ENCODE measurements at places on chromosomes 7 and 10.

GRCh38 chr10:128095027-128095752 lies 31.0 kb downstream of the MKI67 start:
- H3K36me3 ChIP-seq: peaks cover 55% of the 10 kb centered on the region
- peaks cover 44% of the 10 kb centered on the region for H3K4me1 ChIP-seq
- H3K27ac ChIP-seq: peak overlapping the region; percentile 62
- H3K4me3 ChIP-seq: no peak overlapping the region
- DNase-seq: peak; percentile 22

DNA sequence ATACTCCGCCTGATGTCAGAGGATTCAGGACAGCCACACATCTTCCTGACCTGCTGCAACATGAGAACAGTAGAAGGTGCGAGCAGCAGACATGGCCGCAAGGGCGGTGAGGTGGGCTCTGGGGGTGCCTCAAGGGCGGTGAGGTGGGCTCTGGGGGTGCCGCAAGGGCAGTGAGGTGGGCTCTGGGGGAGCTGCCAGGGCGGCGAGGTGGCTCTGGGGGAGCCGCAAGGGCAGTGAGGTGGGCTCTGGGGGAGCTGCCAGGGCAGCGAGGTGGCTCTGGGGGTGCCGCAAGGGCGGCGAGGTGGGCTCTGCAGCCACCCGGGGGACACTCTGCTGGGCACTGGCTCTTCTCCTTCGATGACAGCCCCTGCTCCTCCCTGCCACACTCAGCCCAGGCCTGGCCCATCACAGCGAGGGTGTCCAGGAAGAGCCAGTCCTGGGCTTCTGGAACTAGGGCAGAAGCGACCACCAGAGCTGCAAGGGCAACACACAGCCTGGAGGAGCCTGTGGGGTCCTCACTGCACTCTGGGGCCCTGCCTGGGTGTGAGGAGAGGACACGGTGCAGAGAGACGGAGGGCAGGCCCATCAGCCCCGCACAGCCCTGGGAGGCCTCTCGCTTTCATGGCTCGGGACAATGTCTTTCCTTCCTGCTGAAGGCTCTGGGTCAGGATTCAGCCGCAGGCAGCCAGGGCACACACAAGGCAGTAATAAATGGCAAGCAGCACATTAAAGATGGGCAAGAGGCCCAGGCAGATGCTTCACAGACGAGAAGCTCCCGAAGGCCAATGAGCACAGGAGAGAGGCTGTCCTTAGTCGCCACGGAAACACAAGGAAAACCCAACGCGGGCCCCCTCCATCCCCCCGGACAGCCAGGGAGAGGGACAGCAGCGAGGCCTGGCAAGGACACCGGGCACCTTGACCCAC lies 42.5 kb downstream of the STK32C start:
- H3K27me3 ChIP-seq: no peaks in the 10 kb centered on the region
- H3K36me3 ChIP-seq: peaks cover 3% of the 10 kb centered on the region
- no peak overlapping the region for H3K27ac ChIP-seq

DNA sequence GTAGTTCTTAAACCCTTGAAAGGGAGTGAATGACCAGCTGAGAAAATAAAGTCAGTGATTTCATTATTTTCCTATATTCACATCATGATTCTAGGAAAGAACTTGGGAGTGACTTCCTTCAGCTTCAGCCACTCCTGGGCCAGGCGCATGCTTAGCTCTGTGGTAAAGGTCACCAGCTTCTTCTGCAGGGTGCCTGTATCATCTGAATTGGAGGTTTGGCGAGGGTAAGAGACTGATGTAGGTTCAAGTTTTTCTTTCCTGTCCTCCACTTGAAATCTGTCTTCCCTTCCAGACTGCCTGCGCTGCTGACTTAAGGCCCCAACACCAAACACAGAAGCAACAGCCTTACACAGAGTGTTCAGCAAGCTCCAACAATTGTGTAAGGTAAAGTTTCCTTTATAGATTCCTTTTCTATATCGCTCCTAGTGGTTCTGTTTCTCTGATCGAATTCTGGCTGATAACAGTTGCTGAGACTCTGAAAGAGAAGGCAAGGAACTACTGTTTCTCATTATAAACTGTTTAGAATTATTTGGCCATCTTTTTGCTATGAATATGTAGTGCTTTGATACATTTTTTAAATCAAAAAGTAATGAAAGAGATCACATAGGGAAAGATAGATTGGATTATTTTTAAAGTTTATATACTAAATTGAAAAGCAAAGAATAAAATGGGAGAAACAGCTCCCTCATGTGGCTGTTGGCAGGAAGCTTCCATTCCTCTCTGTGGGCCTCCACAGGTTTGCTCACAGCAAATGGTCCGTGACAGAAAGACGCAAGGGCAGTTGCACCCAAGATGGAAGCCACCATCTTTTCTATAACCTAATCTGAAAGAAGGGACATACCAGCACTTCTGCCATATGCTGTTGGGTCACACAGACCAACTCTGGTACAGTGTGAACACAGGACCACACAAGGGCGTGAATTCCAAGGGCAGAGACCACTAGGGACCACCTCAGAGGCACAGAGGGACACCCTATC lies 14.0 kb downstream of the GATAD1 start:
- peak; percentile 38 for DNase-seq
- H3K36me3 ChIP-seq: peaks cover 4% of the 10 kb centered on the region
- no peaks in the 10 kb centered on the region for H3K27me3 ChIP-seq
- H3K4me1 ChIP-seq: no peaks in the 10 kb centered on the region
- no peak overlapping the region for H3K27ac ChIP-seq
- H3K4me3 ChIP-seq: no peak overlapping the region

GRCh38 chr7:149444287-149444686 lies 16.6 kb downstream of the ZNF777 start:
- no peaks in the 10 kb centered on the region for H3K27me3 ChIP-seq
- no peak overlapping the region for H3K4me3 ChIP-seq
- no peak for DNase-seq
- H3K4me1 ChIP-seq: peaks cover 15% of the 10 kb centered on the region
- no peak overlapping the region for H3K27ac ChIP-seq

GRCh38 chr10:127259347-127259746 lies 63.0 kb upstream of the INSYN2A start:
- H3K27ac ChIP-seq: no peak overlapping the region
- no peak overlapping the region for H3K4me3 ChIP-seq
- DNase-seq: no peak
- peaks cover 14% of the 10 kb centered on the region for H3K27me3 ChIP-seq

- DNase-seq: no peak
- no peaks in the 10 kb centered on the region for H3K27me3 ChIP-seq
- H3K36me3 ChIP-seq: no peaks in the 10 kb centered on the region
- H3K4me1 ChIP-seq: no peaks in the 10 kb centered on the region
- H3K27ac ChIP-seq: no peak overlapping the region
These were observed 128.2 kb downstream of the SEMA3E start for GRCh38 chr7:83520726-83521125.

DNA sequence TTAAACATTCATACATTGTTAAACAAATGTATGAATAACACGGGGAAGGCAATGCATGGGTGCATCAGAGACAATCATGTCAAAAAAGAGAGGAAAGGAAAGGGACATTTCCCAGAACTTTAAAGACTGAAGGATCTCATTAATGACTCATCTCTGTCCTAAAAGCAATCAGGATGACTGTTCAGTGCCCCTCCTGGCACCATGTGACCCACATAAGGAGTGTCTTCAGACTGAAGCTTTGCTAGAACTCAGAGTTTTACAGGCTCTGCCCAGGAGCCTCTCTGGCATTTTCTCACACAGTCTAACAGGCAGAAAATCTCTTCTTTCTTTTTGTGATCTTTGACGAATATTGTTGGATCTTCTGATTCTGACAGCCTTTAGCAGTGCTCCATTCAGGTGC lies 315.3 kb downstream of the OTUD1 start:
- DNase-seq: no peak
- no peaks in the 10 kb centered on the region for H3K4me1 ChIP-seq
- H3K27ac ChIP-seq: no peak overlapping the region

DNA sequence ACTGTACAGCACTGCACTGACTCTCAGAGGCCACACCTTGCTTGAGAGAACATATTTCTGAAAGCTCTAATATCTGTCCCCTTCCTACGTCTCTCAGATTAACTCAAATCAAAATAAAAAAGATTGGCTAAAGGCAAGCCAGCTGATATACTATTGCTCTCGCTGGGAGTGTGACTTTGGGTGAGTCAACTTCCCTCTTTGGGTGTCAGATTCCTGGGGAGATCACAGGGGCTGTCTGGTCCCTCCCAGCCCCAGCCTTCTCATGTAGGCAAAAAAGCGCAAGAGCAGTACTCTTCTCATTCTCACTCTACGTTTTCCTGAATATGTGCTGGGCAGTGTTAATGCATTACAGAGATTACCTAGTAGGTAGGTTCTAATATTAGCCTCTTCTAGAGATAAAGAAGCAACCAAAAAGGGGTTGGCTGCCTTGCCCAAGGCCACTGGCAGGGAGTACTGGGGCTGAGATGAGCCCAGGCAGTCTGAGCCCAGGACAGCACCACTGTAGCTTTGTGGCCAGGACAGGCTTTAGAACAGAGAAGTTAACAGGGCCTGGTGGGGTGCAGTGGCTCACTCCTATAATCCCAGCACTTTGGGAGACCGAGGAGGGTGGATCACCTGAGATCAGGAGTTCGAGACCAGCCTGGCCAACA lies 9.1 kb upstream of the DENND2A start:
- peaks cover 6% of the 10 kb centered on the region for H3K4me1 ChIP-seq
- H3K27me3 ChIP-seq: peaks cover 17% of the 10 kb centered on the region
- no peaks in the 10 kb centered on the region for H3K36me3 ChIP-seq
- H3K4me3 ChIP-seq: no peak overlapping the region
- no peak for DNase-seq

GRCh38 chr10:53025172-53025711 lies 252.7 kb upstream of the MBL2 start:
- no peaks in the 10 kb centered on the region for H3K4me1 ChIP-seq
- H3K27me3 ChIP-seq: no peaks in the 10 kb centered on the region
- no peak for DNase-seq
- no peak overlapping the region for H3K4me3 ChIP-seq
- no peaks in the 10 kb centered on the region for H3K36me3 ChIP-seq

DNA sequence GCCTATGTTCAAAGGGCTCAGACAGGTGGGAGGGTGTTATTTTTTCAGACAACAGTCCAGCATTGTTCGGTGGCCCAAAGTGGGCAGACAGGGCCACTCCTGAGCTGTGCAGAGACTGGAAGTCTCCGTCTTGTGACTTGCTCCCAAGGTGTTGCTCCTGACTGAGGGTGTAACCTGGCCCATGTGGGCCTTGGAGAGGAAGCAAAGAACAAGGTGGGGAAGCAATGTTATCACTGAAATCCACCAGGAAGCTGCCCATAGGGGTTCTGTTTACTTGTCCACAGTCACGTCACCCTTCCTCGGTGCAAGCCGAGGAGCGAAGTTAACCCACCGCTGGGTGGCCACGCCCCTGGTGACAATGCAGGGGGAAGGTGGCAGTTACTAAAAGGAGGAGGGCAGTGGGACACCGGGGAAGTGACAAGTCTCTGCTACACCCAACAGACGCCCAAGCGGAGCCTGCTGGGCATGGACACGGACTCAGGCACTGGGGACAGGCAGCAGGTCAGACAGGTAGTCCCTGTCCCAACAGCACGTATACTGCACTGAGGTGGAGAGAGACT lies 311.6 kb upstream of the MKI67 start:
- H3K4me1 ChIP-seq: no peaks in the 10 kb centered on the region
- no peaks in the 10 kb centered on the region for H3K27me3 ChIP-seq
- no peak for DNase-seq
- H3K27ac ChIP-seq: no peak overlapping the region
- H3K36me3 ChIP-seq: no peaks in the 10 kb centered on the region
- H3K4me3 ChIP-seq: no peak overlapping the region

GRCh38 chr7:108809356-108809755 lies 239.7 kb downstream of the DNAJB9 start:
- no peaks in the 10 kb centered on the region for H3K27me3 ChIP-seq
- H3K36me3 ChIP-seq: no peaks in the 10 kb centered on the region
- no peak overlapping the region for H3K27ac ChIP-seq

DNA sequence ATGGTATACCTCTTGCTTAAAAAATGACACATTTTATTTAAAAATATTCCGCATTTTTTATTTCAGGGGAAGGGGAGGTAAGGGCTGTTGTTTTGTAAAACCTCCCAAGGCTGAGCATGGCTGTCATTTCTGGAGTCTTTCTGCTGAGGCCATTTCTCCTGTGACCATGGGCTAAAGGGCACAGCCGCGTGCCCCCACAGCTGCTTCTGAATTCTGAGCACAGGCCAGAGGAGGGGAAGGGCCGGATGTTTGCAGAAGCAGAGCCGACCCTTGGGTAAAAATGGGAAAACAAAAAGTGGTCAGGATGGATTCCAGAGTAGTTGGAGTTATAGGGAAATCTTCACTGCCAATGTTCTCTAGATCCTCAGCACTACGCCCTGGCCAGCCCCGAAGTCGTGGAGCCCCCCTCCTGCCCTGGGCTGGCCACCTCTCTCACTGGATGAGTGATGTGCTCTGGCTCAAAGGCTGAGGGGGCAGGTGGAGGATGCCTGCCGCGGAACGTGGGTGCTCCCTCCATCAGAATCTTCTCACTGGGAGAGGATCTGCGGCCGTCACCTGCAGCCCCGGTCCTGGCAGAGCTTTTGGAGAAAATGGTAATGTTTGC lies 131.3 kb upstream of the ZEB1 start:
- no peaks in the 10 kb centered on the region for H3K36me3 ChIP-seq
- no peak for DNase-seq
- peaks cover 1% of the 10 kb centered on the region for H3K27me3 ChIP-seq
- peaks cover 2% of the 10 kb centered on the region for H3K4me1 ChIP-seq
- no peak overlapping the region for H3K27ac ChIP-seq
- no peak overlapping the region for H3K4me3 ChIP-seq

GRCh38 chr7:17677408-17677807 lies 262.9 kb downstream of the SNX13 start:
- H3K27ac ChIP-seq: no peak overlapping the region
- H3K36me3 ChIP-seq: no peaks in the 10 kb centered on the region
- peaks cover 3% of the 10 kb centered on the region for H3K27me3 ChIP-seq
- no peak for DNase-seq
- H3K4me3 ChIP-seq: no peak overlapping the region

GRCh38 chr7:29229066-29229465 lies 34.5 kb downstream of the CHN2 start:
- H3K27me3 ChIP-seq: peaks cover 4% of the 10 kb centered on the region
- no peaks in the 10 kb centered on the region for H3K36me3 ChIP-seq
- DNase-seq: no peak

GRCh38 chr10:32149252-32149955 lies 93.2 kb upstream of the KIF5B start:
- peak; percentile 18 for DNase-seq
- no peaks in the 10 kb centered on the region for H3K27me3 ChIP-seq
- H3K4me3 ChIP-seq: no peak overlapping the region
- H3K27ac ChIP-seq: peak overlapping the region; percentile 63

GRCh38 chr7:156524818-156525597 lies 115.6 kb upstream of the RNF32 start:
- no peak overlapping the region for H3K27ac ChIP-seq
- no peaks in the 10 kb centered on the region for H3K36me3 ChIP-seq
- H3K4me1 ChIP-seq: no peaks in the 10 kb centered on the region
- DNase-seq: no peak

GRCh38 chr10:33315891-33316290 lies 18.6 kb downstream of the NRP1 start:
- H3K27me3 ChIP-seq: no peaks in the 10 kb centered on the region
- no peak overlapping the region for H3K27ac ChIP-seq
- no peak for DNase-seq
- H3K36me3 ChIP-seq: no peaks in the 10 kb centered on the region

GRCh38 chr7:43363035-43363791 lies 219.7 kb upstream of the STK17A start:
- no peaks in the 10 kb centered on the region for H3K4me1 ChIP-seq
- H3K4me3 ChIP-seq: no peak overlapping the region
- DNase-seq: no peak
- no peak overlapping the region for H3K27ac ChIP-seq
- peaks cover 5% of the 10 kb centered on the region for H3K27me3 ChIP-seq

GRCh38 chr7:2202361-2202761 lies 30.4 kb downstream of the MAD1L1 start:
- DNase-seq: no peak
- no peaks in the 10 kb centered on the region for H3K27me3 ChIP-seq
- H3K36me3 ChIP-seq: peaks cover 5% of the 10 kb centered on the region
- no peaks in the 10 kb centered on the region for H3K4me1 ChIP-seq
- no peak overlapping the region for H3K4me3 ChIP-seq
- no peak overlapping the region for H3K27ac ChIP-seq
